ENCODE measurements at places on chromosomes 4 and X. TPM values are rescaled to one million over a fixed set of nuclear protein-coding genes. Genes with fewer than 3 reads are reported as not detected.

DNA sequence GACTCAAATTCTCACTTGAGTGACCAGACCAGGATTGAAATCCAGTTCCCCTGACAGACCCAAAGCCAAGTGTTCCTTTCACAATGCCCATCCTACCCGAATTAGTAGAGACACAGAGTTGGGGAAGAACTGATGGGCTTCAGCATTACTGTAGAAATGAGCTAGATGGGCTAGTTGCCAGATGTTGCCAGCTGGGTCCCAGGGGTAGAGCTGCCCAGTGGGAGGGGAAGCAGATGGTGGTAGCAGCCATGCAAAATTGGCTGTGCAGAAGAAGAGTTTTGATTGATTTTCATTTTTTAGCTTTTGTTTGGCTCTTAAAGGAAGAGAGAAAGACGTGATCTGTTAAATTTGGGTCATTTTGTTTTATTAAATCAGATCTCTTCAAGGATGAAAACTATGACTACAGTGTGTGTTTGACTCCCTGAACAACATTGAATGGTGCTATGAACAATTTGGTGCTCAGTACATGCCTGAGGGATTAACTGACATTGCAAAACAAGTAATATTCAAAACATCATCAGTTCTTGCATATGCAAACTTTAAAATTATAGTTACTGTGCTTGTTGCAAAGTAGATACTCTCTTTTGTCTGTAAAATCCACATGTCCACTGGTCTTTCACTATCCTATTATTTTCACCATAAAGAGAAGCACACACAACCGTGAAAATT lies 86.0 kb downstream of the PARM1 start:
- H3K27ac ChIP-seq: no peak overlapping the region
- H3K27me3 ChIP-seq: no peaks in the 10 kb centered on the region
- no peak for DNase-seq
- H3K4me3 ChIP-seq: no peak overlapping the region
- no peaks in the 10 kb centered on the region for H3K36me3 ChIP-seq

- DNase-seq: no peak
- H3K4me3 ChIP-seq: no peak overlapping the region
- H3K27me3 ChIP-seq: no peaks in the 10 kb centered on the region
- H3K4me1 ChIP-seq: no peaks in the 10 kb centered on the region
- peak overlapping the region; percentile 14 for H3K27ac ChIP-seq
Measured at GRCh38 chrX:14010566-14010965, 19.1 kb downstream of the GEMIN8 start.

KCNE5 gene
- not detected for total RNA-seq

CDX4 gene
- not detected for total RNA-seq

VBP1 gene
- 18.8 TPM for total RNA-seq
